ENCODE measurements at places on chromosomes 7 and 10.

- no peaks in the 10 kb centered on the region for H3K36me3 ChIP-seq
- DNase-seq: no peak
- H3K4me1 ChIP-seq: no peaks in the 10 kb centered on the region
- no peak overlapping the region for H3K4me3 ChIP-seq
These were observed 167.3 kb upstream of the DKK1 start for GRCh38 chr10:52146766-52147165.

DNA sequence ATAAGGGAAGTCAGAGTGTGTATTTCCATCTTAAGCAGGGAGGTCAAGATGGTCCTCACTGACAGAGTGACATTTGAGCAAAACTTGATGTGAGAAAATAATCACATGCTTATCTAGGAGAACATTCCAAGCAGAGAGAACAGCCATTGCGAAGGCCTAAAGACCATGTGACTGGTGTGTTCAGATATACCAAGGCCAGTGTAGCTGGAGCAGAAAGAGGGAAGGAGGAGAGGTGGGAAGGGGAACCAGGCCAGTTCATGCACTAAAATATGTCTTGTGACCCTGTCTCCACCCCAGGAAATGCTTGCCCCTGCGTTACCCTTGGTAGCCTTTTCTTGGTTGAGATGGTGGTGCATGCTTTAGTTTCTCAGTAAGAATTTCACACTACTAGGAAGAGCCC is 77.4 kb downstream of the CACNB2 start:
- no peak for DNase-seq
- H3K4me3 ChIP-seq: no peak overlapping the region
- H3K4me1 ChIP-seq: no peaks in the 10 kb centered on the region
- H3K27ac ChIP-seq: no peak overlapping the region

DNA sequence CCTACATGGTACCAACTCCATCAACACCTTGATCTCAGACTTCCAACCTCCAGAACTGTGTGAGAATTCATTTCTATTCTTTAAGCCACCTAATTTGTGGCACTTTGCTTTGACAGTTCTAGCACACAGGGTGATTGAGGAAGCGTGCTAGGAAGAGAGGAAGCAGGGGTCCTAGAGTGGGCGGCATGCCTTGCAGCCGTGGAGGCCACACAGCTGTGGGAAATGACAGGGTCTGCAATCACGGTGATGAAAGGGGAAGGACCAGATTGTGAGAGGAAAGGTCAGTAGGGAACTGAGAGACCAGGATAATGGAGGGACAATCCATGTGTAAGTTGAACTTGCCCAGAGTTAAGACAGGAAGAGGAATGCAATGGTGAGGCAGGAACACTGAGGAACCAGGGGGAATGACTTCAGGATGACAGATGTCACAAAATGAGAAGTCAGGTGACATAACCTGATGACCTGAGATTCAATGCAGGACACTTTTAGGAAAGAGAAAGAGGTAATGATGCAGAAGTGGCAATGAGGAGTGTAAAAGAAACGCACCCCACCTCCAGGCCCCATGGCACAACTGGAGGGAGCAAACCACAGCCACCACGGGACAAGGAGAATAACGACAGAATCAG is 87.3 kb upstream of the PIK3CG start:
- no peaks in the 10 kb centered on the region for H3K4me1 ChIP-seq
- no peak overlapping the region for H3K27ac ChIP-seq
- H3K4me3 ChIP-seq: no peak overlapping the region
- H3K36me3 ChIP-seq: no peaks in the 10 kb centered on the region
- no peaks in the 10 kb centered on the region for H3K27me3 ChIP-seq

- H3K4me3 ChIP-seq: no peak overlapping the region
- no peak overlapping the region for H3K27ac ChIP-seq
- H3K36me3 ChIP-seq: peaks cover 8% of the 10 kb centered on the region
- no peak for DNase-seq
These were observed 98.3 kb downstream of the MKLN1 start for GRCh38 chr7:131425992-131426391.

DNA sequence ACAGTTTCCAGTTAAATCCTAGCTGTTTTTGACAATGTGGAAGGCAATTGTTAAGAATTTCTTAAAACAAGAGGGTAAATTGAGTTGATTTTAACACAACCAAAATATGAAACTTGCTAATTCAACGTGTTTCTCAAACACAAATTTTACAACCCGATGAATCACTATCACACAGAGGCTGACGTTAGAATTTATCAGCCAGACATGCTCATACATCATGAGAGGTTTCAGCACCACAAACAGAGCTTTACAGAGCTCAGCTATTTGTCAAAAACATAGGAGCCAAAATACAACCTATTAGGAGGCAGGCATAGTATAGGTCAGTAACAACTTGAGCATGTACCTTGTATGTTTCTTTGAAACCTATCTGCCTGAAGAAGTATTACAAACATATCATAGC is 36.1 kb downstream of the LRRN3 start:
- peaks cover 6% of the 10 kb centered on the region for H3K4me1 ChIP-seq
- H3K27me3 ChIP-seq: no peaks in the 10 kb centered on the region
- H3K27ac ChIP-seq: no peak overlapping the region
- DNase-seq: no peak
- no peak overlapping the region for H3K4me3 ChIP-seq

DNA sequence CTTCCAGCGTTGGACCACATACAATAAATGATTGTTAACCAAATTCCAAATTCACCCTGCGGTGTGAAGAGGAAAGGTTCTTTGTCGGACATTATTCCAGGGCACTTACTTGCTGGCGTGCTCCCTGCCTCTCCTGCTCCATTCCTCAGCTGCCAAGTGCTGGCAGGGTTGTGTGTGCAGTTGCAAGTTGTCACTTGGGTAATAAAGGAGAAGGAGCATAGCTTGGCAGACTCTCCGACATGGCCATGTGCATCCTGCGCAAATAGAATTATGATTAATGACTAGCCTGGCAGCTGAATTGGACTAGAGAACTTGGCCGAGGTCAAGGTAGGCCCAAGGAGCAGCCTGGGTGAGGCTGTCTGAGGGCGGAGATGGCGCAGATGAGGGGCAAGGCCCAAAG is 92.3 kb upstream of the ELMO1 start:
- no peaks in the 10 kb centered on the region for H3K36me3 ChIP-seq
- no peak overlapping the region for H3K4me3 ChIP-seq
- H3K27ac ChIP-seq: no peak overlapping the region
- peaks cover 5% of the 10 kb centered on the region for H3K27me3 ChIP-seq
- no peak for DNase-seq

DNA sequence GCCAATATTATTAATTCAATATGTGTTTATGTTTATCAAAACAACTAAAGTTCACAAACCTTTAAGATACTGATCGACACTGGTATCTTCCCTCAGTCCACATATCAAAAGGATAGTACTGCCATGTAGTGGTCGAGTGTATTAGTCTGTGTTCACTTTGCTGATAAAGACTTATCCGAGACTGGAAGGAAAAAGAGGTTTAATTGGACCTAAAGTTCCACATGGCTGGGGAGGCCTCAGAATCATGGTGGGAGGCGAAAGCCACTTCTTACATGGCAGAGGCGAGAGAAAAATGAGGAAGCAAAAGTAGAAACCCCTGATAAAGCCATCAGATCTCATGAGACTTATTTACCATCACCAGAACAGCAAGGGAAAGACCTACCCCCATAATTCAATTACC is 325.4 kb upstream of the PHF14 start:
- no peaks in the 10 kb centered on the region for H3K36me3 ChIP-seq
- no peak overlapping the region for H3K27ac ChIP-seq
- H3K4me1 ChIP-seq: peaks cover 20% of the 10 kb centered on the region
- peaks cover 8% of the 10 kb centered on the region for H3K27me3 ChIP-seq

- H3K27ac ChIP-seq: no peak overlapping the region
- DNase-seq: no peak
- no peaks in the 10 kb centered on the region for H3K36me3 ChIP-seq
- peaks cover 16% of the 10 kb centered on the region for H3K4me1 ChIP-seq
- H3K27me3 ChIP-seq: no peaks in the 10 kb centered on the region
These were observed 37.2 kb downstream of the CHN2 start for GRCh38 chr7:29231671-29232232.

- H3K36me3 ChIP-seq: no peaks in the 10 kb centered on the region
- peaks cover 3% of the 10 kb centered on the region for H3K4me1 ChIP-seq
- H3K4me3 ChIP-seq: no peak overlapping the region
- no peaks in the 10 kb centered on the region for H3K27me3 ChIP-seq
These were observed 31.6 kb upstream of the SLC29A3 start for GRCh38 chr10:71287456-71287855.

GRCh38 chr7:128215281-128215680 is 25.8 kb upstream of the LEP start:
- H3K36me3 ChIP-seq: no peaks in the 10 kb centered on the region
- H3K27me3 ChIP-seq: peaks cover 18% of the 10 kb centered on the region
- no peak overlapping the region for H3K27ac ChIP-seq
- no peaks in the 10 kb centered on the region for H3K4me1 ChIP-seq
- DNase-seq: no peak

GRCh38 chr10:58282615-58283014 is 13.7 kb downstream of the CISD1 start:
- peaks cover 32% of the 10 kb centered on the region for H3K4me1 ChIP-seq
- peak overlapping the region; percentile 53 for H3K4me3 ChIP-seq
- DNase-seq: peak; percentile 37
- H3K27ac ChIP-seq: peak overlapping the region; percentile 84
- H3K36me3 ChIP-seq: peaks cover 40% of the 10 kb centered on the region
- no peaks in the 10 kb centered on the region for H3K27me3 ChIP-seq

GRCh38 chr7:147524726-147525250 is 1065.8 kb upstream of the C7orf33 start:
- H3K4me3 ChIP-seq: no peak overlapping the region
- no peaks in the 10 kb centered on the region for H3K27me3 ChIP-seq
- DNase-seq: no peak
- no peaks in the 10 kb centered on the region for H3K4me1 ChIP-seq
- H3K27ac ChIP-seq: no peak overlapping the region
- no peaks in the 10 kb centered on the region for H3K36me3 ChIP-seq

DNA sequence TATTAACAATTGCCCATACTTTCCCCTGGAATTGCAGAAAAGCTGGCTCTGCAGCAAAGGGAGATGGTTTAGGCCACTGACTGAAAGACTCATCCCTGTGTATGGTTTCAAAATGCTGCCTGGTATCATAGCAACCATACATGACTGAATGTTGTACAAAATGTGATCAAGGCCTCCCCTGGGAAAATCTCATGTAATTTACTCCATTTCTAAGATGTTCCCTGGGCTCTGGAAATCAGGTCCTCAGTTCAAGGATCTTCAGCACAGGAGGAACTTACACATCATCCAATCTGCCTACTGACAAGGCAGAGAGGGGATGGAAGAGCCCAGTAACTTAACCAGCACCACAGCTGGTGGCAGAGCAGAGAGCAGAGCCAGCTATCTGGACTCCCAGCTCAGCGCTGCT is 111.8 kb downstream of the JAZF1 start:
- no peaks in the 10 kb centered on the region for H3K36me3 ChIP-seq
- no peaks in the 10 kb centered on the region for H3K4me1 ChIP-seq
- DNase-seq: no peak

DNA sequence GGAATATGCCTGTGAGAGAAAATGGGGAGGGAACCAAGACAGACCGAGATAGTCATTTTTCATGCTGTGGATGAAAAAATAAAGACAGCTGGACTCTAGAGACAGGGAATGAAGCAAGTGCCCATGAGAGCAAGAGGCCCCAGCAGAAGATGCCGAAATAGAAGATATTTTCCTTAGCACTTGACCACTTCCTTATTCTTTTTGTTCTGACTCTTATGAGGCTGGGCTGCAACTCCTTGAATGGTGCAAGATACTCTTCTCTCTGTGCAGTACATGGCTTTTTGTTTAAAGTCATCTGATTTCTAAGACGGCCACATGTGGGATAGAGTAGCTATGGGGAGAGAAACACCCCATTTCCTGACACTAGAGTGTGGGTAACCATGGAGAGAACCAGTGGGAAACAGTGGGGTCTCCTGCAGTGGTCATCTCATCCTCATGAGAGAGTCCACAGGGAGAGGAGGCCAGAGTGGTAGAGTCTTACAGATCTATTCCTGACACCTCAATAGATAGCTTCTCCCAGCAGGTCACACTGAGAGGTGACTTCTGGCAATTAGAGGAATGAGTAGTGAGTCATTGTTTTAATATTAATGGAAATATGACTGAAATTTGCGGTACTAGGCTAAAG is 18.0 kb upstream of the VCL start:
- H3K36me3 ChIP-seq: no peaks in the 10 kb centered on the region
- peaks cover 20% of the 10 kb centered on the region for H3K4me1 ChIP-seq
- no peak for DNase-seq
- H3K27ac ChIP-seq: no peak overlapping the region

Measured in activated CD8-positive, alpha-beta T cell treated with anti-CD3 and anti-CD28 coated beads, Interleukin-2, amount 10 ng/mL, durations not matched to agents 7 days and 5 days (primary cell).